ENCODE measurements at places on chromosomes 2 and 18.
A peak's percentile ranks its signal among the peaks of the same experiment; 100 is the strongest.

GRCh38 chr2:142824756-142825155 lies 52.7 kb upstream of the KYNU start:
- no peak for DNase-seq

DNA sequence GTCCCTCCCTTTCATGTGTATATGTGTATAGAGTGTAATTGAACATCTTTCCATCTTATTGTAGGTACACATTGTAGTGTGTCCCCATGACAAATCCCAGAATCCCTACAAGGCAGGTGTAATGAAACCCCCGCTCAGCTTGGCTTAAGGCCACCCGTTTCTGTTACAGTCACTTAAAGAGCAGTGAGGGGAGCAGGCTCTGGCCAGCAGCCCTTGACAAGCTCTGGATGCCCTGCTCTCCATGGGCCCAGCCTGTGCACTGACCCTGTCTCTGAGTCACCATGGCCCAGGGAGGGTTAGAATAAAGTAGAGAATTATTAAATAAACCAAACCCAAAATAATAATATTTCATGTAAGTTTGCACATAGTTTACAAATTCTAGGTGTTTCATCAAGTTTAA lies 17.2 kb upstream of the MAL start:
- no peak for DNase-seq

DNA sequence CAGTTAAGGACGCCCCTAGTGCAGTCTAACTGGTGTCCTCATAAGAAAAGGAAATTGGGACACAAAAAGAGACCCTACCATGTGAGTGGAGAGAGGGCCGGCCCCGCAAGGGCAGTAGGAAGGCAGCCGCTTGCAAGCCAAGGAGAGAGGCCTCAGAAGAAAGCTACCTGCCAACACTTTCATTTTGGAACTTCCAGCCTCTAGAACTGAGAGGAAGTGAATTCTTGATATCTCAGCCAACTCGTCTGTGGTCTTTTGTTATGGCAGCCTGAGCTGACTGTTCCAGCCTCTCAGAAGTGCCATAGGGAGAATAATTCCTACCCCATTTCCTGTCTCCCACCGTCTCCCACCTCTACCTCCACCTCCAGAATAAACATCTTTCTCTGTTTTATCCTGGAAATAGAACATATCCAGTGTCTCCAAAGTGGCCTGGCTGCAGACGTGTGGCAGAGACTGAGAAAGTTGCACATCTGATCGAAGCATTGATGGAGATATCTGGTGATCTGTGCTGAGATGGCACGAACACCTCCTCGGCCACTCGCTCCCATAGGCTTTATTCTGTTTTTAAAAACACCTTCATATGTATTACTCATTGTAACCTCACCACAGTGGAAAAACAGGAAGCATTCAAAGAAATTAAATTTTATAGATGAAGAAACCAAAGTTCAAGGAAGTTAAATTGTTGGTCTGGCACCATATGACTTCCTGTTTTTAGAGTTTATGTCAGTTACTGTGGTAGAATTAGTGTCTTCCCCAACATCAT lies 39.5 kb upstream of the MARCO start:
- no peak for DNase-seq

- no peak for DNase-seq
These were observed 68.3 kb downstream of the TNS1 start for GRCh38 chr2:217934321-217935131.

DNA sequence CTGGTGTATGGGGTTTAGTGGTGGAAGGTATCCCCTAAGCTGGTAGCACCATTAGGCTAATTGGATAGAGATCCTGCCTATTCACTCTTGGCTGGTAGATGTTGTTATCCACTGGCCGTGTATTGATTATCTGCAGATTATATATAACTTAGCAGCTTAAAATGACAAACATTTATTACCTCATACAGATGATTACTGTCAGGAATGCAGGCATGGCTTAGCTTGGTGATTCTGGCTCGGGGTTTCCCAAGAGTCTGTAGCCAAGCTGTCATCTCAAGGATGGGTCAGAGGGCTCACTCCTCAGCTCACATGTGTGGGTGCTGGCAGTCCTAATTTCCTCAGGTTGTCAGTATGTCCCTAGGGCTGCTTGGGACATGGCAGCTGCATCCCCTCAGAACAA lies 465.8 kb downstream of the PARD3B start:
- no peak for DNase-seq

DNA sequence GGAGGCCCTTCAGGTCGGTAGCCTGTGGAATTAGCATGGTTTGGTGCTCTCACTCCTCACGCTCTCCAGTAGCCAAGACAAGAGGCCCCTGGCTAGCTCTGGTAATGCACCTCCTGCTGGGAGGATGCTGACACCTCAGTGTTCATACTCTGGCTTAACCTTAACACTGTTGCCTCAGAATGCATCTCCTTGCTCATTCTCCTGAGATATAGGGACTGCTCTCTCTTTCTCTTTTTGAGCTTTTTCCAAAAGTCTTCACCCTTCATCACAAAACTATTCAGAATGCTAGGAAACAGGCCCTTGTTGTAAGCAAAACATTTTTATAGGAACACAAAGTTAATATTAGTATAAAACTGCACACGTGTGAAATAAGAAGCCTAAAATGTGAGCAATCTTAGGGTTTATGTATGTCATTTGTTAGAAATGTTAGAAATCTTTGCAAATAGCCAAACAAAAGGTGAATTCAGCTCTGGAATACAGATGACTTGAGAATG lies 17.3 kb upstream of the IMPA2 start:
- DNase-seq: no peak

DNA sequence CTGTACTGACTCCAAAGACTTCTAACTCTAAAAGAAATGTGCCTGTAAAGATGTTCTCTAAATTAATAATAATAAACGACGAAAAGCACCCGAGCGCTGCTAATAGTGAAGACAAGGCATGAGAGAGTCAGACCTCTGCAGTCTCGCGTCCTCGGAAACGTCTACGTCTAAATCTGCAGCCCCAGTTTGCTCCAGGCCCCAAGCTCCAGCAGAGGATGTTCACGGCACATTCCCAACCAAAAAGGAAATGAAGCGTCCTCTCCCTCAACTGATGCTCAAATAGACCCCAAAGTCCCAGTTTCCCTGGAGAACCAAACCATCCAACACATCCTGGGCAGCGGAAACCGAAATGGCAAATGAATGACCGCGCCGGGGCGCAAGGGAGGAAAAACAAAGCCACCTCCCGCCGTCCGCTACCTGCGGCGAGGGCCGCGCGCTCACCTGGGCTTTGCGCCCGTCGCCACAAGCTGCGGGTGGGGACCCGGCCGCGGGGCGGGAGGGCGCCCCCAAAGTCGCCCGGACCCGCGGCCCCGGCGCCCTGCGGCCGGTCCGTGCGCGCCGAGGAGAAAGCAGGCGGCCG lies 47.1 kb upstream of the CCDC150 start:
- peak; percentile 55 for DNase-seq

- DNase-seq: no peak
These were observed 46.6 kb downstream of the USP40 start for GRCh38 chr2:233519787-233520611.

DNA sequence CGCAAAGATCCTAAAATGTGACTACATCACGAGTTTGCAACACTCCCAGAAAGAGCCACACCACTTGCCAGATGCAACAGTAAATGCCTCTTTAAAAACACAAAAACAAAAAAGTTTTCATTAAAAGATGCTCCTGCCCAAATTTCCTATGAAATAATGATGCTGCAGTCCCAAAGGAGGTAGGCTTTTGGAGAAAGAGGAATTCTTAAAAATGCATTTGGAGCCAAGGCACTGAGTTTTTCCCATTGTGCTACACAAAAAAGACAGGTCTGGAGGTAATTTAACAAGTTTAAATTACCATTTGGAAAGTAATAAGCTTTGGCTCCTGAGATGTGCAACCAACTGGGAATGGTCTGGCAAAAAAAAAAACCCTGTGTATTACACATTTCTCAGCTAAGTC lies 145.0 kb downstream of the PID1 start:
- no peak for DNase-seq

DNA sequence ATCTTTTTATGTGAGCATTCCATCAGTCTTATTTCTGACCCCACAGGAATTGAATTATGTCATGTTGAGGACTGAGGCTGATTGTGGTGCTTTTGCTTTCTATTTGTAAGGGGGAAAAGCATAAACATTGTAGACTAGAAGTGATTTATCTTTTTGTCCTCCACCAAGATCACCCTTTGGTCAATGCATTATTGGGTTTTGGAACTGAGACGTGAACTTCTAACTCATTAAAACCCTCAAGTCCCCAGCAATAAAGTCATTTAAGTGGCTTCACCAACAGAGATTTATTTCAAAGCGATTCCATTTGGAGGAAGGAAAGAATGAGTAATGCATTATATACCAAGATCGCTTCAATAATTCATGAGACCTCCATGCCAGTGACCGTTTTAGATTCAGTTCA lies 75.5 kb upstream of the TXNDC2 start:
- DNase-seq: no peak

GRCh38 chr2:80947601-80948130 lies 643.1 kb upstream of the LRRTM1 start:
- DNase-seq: no peak

GRCh38 chr2:227191367-227191766 lies 26.9 kb downstream of the COL4A3 start:
- DNase-seq: no peak

DNA sequence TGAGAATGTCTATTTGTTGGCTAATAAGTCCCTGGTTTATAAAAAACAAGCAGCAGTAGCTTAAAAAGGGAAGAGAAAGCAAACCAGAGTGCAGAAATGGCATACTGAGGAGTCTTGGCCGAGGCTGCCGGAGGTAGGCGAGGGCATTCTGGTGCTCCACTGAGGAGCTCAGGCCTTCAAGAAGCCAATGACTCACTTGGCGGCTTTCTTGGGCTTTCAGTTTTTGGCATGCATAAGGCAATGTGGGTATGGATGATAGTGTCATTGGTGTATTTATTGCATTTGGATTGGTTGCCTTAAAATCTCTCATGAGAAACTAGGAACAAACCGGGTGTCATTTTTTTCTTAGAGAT lies 119.6 kb upstream of the ARL5A start:
- peak; percentile 54 for DNase-seq

GRCh38 chr2:30095402-30095801 lies 51.4 kb upstream of the YPEL5 start:
- no peak for DNase-seq

DNA sequence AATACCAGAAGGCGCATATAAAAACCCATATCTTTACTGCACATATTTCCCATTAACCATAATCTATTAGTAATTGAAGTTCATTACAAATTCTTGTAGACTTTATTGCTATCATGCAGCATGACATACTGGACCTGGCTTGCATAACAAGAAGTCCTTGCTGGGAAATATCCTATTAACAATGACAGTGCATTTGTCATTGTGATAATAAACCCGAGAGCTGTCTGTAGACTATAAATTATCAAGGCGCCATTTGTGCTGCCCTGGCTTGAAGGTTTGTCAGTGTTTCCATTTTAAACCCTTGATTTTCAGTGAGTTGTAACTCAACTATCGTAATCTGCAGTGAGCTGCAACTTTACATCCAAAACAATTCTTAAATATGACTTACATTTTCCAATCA lies 59.0 kb downstream of the HNMT start:
- DNase-seq: no peak

- DNase-seq: no peak
These were observed 377.1 kb upstream of the SOX11 start for GRCh38 chr2:5315041-5315440.

GRCh38 chr2:75466708-75467311 lies 93.9 kb downstream of the EVA1A start:
- DNase-seq: no peak

GRCh38 chr2:18835787-18836186 lies 246.4 kb upstream of the NT5C1B start:
- DNase-seq: no peak

GRCh38 chr2:212421556-212422334 lies 116.9 kb downstream of the ERBB4 start:
- no peak for DNase-seq

- DNase-seq: no peak
These were observed 33.3 kb upstream of the MAT2A start for GRCh38 chr2:85505551-85506238.

DNA sequence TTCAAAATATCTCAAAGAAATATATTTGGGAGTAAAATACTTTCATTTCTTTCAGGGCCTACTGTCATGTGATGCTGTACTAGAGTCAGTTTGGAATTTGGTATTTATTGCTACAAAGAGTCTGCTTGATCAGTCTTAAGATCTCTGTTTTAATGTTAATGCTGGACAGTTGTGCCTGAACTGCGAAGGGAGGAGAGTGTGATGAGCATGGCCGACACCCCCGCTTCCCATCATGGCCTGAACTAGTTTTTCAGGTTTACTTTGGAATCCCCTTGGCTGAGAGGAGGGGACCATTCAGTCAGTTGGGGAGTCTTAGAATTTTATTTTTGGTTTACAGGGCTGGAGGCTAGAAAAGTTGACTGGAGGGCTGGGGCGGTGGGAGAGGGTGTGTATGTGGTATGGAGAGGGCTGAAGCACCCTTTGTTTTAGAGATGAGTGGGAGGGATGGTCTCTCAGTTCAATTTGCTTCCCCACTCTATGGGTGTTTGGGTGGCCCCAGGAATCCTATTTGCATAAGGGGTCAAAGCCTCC lies 20.9 kb upstream of the TEX44 start:
- no peak for DNase-seq

GRCh38 chr2:206800506-206801417 lies 35.4 kb downstream of the FASTKD2 start:
- peak; percentile 82 for DNase-seq

- DNase-seq: no peak
These were observed 30.2 kb downstream of the PRKCE start for GRCh38 chr2:45681675-45682074.

DNA sequence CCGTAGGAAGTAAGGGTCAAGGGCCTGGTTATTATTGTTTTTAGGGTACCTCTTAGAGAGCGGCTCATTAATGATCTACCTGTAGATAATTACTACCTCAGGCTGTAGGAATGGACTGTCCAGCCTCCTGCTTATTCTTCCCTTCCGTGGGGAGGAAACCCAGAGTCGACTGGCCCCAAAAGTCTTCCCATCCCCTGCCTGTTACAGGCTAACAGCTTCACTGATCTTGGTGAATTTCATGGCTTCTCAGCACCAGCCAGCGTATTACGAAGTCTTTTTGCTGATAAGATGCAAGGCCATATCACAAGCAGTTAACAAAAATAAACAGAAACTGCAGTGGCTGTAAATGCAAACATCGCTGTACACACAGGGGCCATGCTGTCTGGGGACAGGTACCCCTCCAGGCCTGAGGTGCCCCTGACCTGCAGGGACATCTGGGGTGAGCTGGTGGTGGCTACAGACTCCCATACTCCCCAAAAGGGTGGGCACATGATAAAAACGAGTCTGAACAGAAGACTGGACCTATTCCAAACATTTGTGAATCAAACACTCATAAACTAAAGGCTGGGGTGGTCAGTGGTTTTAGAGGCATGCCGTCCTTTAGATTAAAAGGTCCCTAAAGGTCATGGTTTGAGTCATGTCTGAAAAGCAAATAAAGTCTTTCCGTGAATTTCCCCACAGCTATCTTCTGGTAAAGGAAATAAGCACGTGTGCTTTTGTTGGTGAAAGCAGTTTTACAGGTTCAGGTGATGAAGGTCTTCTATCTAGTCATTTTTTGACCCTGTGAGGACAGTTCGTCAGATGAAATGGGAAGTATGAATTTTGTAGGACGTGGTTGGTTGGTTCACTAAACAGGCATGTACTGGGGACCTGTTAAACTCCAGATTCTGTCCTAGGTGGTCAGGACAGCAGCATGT lies 36.7 kb downstream of the TTC39C start:
- no peak for DNase-seq
